ENCODE measurements at places on chromosomes 6 and 20.
A peak's percentile ranks its signal among the peaks of the same experiment; 100 is the strongest.

GRCh38 chr20:36421641-36422040 lies 115.5 kb downstream of the DLGAP4 start:
- DNase-seq = peak; percentile 78

- no peak for DNase-seq
These were observed 604.6 kb downstream of the TFAP2A start for GRCh38 chr6:9810286-9810685.

- DNase-seq = no peak
These were observed 296.8 kb downstream of the PREX1 start for GRCh38 chr20:48530957-48531356.

- no peak for DNase-seq
These were observed 9.6 kb upstream of the MOXD1 start for GRCh38 chr6:132410830-132411229.

DNA sequence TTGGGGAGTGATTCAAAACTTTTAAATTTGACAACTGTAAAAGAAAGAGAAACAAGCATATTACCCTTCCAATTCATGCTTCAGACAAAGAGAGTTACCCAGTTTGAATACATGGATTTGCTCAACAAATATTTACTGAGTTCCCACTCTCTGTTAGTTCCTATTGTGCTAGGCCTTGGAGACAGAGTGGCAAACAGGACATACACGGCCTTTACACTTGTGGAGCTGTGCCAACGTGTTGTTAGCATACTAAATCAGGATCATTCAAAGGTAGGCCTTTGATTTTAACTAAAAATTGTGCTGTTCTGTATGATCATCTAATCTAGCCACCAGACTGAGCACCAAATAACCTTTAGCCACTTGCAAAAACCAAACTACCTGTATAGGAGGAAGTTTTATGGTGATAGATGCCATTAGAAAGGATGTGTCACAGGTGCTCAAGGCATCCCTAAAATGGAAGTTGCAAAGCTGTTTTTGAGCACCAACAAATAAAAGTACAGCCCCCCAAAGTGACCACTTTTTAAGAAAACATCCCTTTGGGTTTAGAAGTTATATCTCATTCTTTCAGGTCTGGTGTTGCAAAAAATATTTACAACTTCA lies 84.5 kb downstream of the CHD6 start:
- no peak for DNase-seq

GRCh38 chr6:2245103-2245876 lies at the start of gene GMDS:
Gene GMDS (minus strand): TSS chr6:2245605.
- peak; percentile 50 for DNase-seq

DNA sequence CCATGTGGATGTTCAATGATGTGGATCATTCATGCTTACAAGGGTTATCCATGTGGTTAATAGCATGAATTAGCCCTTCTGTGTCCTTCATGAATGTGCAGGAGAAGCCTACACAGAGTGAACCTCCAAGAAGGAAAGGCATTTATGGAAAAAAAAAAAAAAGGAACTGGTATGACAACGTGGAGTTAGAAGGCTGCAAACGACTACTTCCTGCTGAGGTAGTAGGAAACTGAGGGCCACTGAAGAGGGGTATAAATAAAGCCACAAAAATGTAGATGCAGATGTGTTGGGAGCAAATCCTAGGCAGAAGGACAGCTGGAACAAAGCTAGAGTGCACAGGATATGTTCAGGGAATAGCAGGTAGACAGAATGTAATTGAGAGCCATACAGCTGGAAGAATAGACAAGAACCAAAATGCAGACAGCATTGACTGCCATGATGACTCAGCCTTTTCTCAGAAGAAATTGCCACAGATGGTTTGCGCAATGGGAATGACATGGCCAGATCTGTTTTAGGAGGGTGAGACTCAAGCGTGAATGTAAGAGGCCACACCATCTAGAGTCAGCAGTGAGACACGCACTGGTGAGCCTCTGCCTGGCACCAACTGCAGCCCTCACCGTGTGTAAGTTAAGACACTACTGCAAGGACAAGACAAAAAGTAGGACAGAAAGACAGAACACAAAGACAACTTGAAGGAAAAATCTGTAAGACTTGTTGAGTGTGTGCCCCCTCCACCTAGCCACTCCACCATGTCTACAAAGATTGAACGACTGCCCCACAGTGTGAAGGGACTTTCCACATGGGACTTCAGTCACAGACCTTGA lies 79.8 kb downstream of the KIF13A start:
- peak; percentile 99 for DNase-seq

- DNase-seq = no peak
These were observed 511 bp downstream of the VARS1 start for GRCh38 chr6:31794866-31795615.

DNA sequence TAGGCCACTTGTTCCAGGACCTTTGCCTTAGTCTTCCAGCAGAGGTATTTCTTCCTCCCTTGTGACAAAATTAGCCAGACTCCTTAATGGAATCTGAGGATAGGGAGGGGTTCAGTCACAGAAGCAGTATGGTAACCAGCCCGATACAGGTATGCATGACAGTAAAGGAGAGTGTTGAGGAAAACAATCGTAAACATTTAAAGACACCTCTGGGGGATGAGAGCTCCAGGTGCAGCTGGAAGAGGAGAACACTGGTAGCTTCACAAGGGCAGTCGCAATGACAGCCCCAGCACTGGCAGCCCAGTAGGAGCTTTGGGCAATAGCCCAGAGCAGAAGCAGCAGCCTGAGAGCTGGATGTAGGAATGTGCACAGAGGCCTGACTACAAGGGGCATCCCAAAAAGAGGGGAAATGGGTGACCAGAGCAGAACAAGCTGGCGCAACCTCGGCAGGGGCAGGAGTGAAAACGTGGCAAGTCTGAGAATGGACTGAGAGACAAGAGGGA lies 344.9 kb upstream of the JAG1 start:
- DNase-seq = no peak

GRCh38 chr20:50317609-50318008 lies 127.0 kb downstream of the CEBPB start:
- DNase-seq = no peak

- DNase-seq = peak; percentile 7
These were observed 17.6 kb downstream of the SIRPD start for GRCh38 chr20:1539816-1540419.

- DNase-seq = no peak
These were observed 122.2 kb downstream of the FYN start for GRCh38 chr6:111750753-111751673.

- DNase-seq = no peak
These were observed 49.2 kb upstream of the CST5 start for GRCh38 chr20:23928788-23929187.

DNA sequence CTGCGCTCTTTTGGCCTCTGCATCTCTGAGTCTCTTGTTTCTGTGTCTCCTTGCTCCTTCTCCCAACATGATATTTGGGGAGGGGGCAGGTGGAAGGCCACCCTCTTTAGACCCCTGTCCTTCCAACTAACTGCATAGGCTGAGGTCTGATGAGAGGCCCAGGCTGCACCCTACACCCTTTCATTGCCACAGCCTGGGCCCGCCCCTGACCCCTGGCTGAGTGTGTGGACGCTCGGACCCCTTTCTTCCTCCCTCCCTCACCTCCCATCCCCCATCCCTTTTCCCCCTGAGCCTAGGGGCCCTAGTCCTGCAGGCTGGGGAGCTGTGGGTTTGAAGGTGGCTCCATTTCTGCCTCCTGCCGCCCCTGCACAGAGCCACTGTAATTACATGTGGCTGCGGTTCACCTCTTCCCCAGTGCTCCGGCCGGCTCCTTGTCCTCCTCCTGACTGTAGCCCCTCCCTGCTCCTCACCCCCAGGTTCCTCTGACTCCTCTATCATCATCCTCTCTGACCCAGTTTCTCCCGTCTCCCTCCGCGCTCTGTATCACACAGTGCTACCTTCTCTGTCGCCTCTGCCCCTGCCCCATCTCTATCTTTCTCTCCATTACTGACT lies 6.8 kb downstream of the MDFI start:
- DNase-seq = no peak

GRCh38 chr6:30490026-30490876 lies 942 bp downstream of the HLA-E start:
- DNase-seq = peak; percentile 57

DNA sequence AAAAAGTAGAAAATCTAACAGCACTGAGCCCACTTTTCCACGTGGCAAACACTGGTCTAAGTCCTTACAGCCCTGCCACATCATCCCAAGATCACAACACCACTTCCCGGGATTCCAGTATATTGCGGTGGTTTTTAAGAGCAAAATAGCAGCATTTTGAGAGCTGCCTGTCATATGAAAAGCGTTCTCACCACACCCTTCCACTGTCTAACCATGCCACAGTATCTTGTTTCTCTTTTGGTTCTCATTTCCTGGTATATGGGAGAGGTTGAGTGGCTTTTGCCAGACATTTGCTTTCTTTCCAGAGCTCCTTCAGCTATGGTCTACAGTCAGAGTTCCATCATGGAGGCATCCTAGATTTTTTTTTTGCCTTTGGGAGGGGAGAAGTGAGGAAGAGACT lies 243.0 kb downstream of the TSHZ2 start:
- no peak for DNase-seq

DNA sequence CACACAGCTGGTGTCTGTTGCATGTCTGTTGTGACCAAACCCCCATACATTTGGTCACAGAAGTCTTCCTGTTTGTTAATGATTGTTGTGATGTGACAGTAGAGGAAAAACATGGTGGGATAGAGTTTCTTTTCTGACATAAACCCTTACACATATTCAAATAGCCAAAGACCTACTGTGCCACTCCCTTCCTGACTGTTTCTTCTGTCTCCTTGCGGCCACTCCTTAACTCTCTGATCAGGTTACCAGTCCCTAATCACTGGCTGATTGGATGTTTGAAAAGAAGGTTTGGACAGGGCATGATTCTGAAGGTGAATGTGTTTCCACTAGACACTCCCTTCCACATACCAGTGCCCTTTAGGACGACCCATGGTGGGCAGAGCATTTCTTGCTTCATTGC lies 101.2 kb downstream of the SCP2D1 start:
- no peak for DNase-seq

- no peak for DNase-seq
These were observed 190.3 kb upstream of the POU3F2 start for GRCh38 chr6:98644063-98644462.

GRCh38 chr6:23523771-23524170 lies 602.2 kb upstream of the NRSN1 start:
- no peak for DNase-seq

- peak; percentile 15 for DNase-seq
These were observed 79.7 kb upstream of the MYLIP start for GRCh38 chr6:16049168-16049567.

DNA sequence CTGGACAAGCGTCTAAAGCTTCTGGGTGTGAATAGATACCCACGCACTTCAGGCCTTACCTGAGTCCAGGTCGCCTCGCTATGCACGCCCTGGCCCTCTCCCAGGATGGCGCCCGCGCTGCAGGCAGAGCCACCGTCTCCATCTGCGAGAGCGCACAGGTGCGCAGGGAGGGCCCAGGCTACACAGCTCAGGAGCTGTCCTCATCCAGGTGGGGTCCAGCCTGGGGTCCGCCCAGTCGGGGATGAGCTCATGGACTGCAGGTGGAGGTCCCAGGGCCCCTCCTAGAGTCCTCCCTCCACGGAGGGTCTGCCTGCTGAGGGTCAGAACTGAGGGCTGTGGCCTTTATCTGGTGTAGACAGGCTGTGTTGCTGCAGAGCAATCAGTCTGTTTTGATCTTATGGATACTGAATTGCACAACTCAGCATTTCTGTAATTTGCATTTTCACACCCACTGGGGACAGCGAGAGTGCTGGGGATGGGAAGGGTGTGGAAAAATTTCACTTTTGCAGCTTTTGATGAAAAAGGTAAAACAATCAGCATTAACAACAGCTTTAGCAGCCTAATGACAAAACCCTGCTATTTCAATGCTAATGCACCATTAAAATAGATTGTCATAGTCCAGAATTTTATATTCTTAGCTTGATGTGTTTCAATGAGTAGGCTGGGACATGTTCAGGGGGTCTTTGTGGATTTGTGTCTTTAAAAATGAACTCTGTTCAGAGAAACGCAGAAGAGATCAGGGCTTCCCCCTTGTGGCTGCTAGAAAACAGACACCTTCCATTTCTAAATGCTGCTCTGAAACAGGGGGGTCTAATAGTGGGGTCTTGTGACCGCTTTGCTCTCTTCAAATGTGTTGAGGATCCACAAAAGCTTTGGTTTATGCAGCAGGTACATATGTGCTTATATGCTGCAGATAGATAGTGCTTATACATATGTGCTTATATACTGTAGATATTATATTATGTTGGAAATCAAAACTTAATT lies 77.8 kb upstream of the PHACTR3 start:
- DNase-seq = no peak

DNA sequence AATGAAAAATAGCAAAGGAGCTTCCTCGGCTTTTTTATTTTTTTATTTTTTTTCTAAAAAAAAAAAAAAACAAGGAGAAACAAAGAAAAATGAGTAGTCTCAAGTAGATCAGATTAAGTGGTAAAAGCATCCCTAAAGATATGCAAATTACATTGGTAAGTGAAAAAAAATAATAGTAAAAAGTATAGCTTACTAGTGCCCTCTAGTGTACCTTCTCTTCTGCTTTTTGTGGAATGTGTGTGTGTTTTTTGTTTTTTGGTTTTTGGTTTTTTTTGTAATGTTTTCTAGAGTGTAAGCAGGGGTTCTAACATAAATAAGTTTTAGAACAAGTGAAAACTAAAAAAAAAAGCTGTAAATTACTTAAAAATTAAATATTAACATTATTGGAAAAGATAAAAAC lies 1062.0 kb downstream of the HACE1 start:
- no peak for DNase-seq

DNA sequence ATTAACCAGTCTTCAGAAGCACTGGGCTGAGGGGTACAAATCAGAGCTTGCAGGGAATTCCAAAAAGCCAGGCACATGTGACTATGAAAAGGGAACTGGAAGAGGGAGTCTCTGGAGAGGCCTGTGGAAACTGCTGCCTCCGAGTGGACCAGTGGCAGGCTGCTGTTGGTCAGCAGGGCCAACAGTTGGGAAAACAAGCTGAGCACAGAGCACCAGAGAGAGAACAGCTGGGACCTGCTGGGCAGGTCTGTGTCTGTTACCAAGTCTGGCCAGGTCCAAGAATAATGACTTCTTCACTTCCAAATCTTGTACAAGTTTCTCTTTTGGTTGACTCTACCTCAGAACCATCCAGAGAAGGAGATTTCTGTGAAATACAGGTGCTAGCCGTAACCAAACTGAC lies 81.4 kb downstream of the LIN28B start:
- no peak for DNase-seq

GRCh38 chr6:169199625-169200335 lies 53.9 kb downstream of the THBS2 start:
- no peak for DNase-seq

DNA sequence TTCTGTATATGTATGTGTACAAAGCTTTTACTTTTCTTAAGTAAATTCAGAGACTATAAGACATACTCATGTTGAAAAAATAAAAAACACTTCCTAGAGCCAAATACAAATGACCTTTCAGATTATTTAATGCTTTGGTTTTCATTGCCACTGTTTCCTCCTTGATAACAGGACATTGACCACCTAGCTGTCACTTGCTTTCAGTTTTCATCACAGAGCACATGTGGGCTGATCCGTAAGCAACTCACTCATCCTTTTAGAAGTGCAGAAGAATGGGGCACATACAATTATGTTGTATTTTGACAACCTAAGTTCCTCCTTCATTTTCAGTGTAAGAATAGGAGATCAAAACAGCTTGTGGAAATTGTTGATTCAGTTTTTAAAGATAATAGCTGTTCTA lies 6.2 kb downstream of the ZBTB2 start:
- DNase-seq = no peak

- no peak for DNase-seq
These were observed 17.1 kb downstream of the MYLIP start for GRCh38 chr6:16146028-16146427.

- DNase-seq = no peak
These were observed 517.4 kb upstream of the JARID2 start for GRCh38 chr6:14728396-14729024.

Measured in foreskin keratinocyte (primary cell).